NCI-H2081 treated with DMSO at 0.1 percent for 48 hours (cell line): ENCODE measurements at places on chromosomes 12 and 14.

DNA sequence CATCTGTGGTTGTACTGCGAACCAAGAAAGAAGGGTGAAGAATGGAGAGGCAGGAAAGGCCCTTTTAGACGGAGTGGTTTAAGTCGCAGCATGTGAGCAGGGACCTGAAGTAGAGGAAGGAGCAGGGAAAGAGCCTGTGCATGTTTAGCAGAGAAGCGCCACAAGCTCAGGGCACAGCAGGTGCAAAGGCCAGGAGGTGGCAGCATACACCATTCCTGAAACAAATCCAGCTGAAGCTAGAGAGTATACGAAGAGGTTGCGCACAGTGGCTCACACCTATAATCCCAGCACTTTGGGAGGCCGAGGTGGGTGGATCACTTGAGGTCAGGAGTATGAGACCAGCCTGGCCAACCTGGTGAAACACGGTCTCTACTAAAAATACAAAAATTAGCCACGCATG is 49.9 kb downstream of the HELB start:
- no peak for DNase-seq

DNA sequence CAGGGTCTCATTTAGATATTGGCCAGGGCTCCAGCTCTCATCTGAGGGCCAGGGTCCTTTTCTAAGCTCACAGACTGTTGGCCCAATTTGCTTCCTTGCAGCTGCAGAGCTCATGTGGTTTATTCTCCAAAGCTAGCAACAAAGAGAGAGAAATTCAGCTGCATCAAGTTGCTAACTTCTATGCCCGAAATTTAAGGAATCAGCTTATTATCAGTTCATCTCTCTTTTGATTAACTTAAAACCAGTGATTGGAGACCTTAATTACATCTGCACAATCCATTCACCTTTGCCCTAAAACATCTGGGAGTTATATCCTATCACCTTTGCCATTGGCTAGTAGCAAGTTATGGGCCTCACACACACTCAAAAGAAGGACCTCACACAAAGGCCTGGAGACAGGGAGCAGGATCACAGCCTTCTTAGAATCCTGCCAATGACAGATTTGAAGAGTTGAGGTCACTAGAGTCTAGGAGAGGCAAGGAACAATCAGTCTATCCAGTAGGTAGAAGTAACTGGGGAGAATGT is 258.8 kb upstream of the GARIN6 start:
- no peak for DNase-seq

- DNase-seq: no peak
Observed at GRCh38 chr12:31323391-31324115, 2.4 kb downstream of the SINHCAF start.

DNA sequence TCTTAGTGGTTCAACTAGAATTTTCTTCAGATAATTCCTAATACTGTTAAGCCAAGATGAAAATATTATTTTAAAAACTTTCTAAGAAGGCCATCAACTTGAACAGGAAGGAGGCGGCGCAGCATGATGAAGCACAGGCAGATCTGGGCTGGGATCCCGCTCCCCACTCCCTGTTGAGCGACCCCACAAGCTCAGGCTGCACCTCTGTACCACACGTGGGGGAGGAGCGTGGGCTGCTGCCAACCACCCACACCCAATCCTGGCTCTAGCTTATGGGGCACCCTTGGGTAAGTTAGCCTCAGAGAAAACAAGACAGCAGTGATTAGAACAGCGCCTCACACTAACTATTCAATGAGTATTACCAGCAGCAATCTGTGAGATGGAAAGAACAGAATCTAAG is 6.0 kb downstream of the MTERF2 start:
- no peak for DNase-seq

DNA sequence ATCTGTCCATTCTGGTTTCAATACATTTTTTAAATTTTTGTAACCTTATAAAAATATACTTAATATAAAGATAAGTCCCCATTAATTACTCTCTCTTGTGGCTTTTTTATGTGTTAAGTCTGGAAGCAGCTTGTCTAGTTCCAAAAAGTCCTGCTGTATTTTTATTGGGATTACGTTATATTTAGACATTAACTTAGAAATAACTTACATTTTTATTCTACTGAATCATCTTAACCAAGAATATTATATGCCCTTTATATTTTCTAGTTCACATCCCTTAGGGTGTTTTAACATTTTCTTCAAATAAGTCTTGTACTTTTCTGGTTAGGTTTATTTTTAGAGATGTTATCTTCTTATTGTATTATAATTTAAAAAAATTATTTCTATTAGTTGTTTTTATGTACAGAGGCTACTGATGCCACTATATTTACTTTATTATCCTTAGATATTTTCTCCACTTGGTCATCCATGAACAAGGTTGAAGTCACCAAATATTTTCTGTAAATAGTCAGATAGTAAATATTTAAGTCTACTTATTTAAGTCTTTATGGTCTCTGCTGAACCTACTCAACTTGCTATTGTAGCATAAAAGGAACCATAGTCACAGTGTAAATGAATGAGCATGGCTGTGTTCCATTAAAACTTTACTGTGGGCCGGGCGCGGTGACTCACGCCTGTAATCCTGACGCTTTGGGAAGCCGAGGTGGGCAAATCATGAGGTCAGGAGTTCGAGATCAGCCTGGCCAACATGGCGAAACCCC is 132.4 kb upstream of the NEDD1 start:
- DNase-seq: no peak

DNA sequence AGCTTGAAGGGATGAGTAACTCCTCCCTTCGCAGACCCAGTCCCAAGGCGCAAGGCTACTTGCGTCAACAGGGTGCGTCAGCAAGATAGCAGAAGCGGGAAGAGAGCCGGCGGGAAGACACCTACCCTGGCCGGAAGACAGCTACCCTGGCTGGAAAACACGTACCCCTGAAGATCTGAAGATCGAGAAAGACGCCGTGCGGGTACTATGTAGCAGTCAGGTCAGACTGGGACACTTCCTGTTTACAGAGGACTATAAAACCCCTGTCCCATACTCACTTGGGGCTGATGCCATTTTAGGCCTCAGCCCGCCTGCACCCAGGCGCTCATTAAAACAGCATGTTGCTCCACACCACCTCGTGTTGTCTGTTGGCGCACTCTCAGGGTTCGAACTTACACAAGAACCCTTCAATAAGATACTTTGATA is 80.9 kb downstream of the ABCD2 start:
- no peak for DNase-seq

DNA sequence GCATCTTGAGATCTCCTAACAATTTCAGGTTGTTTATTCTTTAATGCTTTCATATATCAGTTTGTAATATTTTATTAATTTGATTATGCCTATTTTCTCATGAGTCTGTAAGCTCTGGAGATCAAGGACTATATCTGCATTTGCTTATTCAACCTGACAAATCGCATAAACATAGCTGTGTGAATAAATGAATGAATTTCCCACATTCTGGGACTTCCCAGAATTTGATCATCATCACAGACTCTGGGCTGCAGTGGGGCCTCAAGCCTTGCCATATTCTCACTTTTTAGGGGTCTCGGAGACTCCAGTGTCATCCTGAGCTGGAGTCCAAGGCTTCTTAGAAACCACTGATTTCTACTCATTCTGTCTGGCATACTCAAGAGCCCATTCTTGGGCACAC is 180.5 kb downstream of the DAD1 start:
- DNase-seq: no peak

DNA sequence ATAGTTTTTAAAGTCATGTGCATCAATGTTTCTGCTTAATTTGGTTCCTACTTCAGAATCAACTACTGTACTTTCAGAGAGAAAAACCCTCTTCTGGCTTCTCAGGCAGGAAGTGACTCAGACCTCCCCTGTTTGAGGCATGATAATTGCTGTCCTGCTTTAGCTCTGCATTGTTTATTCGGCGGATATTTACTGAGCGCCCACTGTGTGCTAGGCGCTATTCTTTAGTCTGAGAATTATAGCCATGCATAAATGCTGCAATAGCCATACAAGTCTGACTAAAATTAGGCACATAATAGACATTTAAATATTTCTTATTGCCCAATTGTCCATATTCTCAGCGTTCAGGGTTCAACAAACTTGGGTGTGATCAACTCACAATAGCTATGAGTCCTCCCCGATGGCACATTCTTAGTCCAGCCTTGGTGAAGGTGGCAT is 6.1 kb upstream of the AMIGO2 start:
- peak; percentile 36 for DNase-seq
